Activated CD4-positive, alpha-beta T cell treated with anti-CD3 and anti-CD28 coated beads for 36 hours (primary cell): ENCODE measurements at places on chromosomes 11 and 22. TPM values are rescaled to one million over a fixed set of nuclear protein-coding genes. Genes with fewer than 3 reads are reported as not detected.

The OR9I1 gene
- not detected for total RNA-seq

DNA sequence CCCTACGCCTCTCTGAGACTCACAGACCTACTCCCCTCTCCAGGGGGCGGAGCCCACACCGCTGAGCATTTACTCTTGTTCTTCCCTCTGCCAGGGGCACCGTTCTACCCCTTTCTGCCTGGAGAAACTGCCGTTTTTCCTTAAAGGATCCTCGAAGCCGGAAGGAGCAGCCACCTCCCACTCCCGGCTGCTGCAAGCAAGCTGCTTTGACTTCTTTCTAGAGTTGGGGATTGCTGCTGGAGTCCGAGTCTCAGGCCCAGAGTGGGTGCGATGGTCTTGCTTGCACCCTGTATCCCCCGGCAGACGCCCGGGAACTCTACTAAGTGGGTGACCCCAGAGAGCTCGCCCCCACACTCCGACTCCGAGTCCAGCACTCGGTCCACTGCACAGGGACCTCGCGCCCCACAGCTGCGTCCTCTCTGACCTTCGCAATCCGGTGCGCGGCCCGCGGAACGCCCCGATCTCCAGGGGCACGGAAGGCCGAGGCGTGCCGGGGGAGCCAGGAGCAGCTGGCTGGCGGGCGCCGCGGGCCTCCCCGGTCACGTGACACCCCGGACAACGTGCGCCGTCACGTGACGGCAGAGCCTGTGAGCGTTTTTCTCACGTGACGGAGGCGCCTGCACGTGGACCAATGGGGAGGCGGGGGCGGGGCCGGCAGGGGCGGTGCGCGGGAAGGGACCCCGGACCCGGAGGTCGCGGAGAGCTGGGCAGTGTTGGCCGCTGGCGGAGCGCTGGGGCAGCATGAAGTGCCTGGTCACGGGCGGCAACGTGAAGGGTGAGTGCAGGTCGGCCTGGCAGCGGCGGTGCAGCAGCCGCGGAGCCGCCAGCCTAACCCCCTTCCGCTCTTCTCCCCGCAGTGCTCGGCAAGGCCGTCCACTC, at the start of gene RAD9A:
RAD9A (plus strand) TSS at position 683 of the 879 bp plus-strand sequence; CDS start at position 742, 59 bp downstream.
- peak within 1 kb of the TSS; percentile 89 for H3K4me3 ChIP-seq
- no peaks in the 10 kb centered on the region for H3K27me3 ChIP-seq
- DNase-seq: peak; percentile 97
- H3K27ac ChIP-seq: peak within 1 kb of the TSS; percentile 80
- peaks cover 34% of the 10 kb centered on the region for H3K4me1 ChIP-seq

- no peaks in the 10 kb centered on the region for H3K27me3 ChIP-seq
- DNase-seq: no peak
- no peak overlapping the region for H3K4me3 ChIP-seq
- H3K36me3 ChIP-seq: peaks cover 42% of the 10 kb centered on the region
- no peak overlapping the region for H3K27ac ChIP-seq
Observed at GRCh38 chr11:65630215-65630614, 7.7 kb upstream of the SIPA1 start.

The TEX12 gene
- total RNA-seq: 0.34 TPM

DNA sequence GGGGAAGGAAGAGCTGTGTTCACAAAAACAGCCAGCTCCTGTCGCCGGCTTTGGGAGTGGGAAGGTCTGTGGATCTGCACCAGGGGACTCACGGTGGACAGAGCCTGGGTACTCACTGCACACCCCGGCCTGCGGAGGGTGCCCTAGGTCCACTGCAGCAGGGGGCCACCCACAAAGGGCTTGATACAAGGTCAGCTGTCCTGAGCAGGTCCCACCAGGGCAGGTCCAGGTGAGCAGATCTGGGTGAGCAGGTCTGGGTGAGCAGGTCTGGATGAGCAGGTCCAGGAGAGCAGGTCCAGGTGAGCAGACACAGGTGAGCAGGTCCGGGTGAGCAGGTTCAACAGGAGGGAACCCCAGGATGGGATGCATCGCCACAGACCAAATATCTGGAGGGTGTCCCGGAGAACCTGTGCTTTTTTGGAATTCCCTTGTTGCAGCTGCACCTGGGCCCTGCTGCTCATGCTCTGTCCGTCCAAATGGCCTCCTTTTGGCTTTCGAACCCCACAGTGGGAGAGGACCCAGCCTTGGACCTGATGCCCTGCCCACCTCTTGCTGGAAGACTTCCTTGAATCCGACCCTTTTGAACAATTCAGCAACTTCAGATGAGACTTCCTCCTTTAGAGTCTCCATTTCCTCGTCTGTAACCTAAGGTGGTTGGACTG, 485.3 kb downstream of the TBC1D22A start:
- DNase-seq: no peak
- no peak overlapping the region for H3K4me3 ChIP-seq
- H3K27me3 ChIP-seq: peaks cover 18% of the 10 kb centered on the region
- H3K4me1 ChIP-seq: no peaks in the 10 kb centered on the region
- H3K27ac ChIP-seq: no peak overlapping the region

The PANX3 gene
- total RNA-seq: not detected

DNA sequence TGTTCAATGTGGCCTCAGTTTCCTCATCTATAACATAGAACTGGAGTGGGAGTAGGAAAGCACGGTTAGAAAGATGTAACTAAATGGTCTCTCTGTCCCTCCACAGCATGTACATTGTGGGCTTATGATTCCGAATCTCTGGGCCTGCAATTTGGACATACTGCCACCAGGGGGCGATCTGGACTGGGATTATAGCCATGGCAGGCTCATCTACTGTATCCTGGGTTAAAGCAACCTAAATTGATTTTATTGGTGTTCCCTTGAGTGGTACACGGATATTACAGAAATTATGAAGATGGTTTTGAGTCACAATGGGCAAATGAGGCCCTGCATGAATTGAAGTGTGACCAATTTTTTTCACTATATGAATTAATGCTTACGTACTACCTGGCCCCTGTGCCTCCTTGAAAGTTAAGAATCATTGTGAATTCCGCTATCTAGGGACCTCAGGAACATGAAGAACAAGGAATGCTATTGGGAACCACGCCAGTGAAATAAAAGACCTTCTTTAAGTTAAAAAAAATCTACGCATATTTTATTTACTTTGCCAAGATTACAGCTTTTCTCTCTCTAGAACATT, 32.9 kb downstream of the TST start:
- peaks cover 6% of the 10 kb centered on the region for H3K4me1 ChIP-seq
- no peak overlapping the region for H3K27ac ChIP-seq
- H3K36me3 ChIP-seq: peaks cover 9% of the 10 kb centered on the region
- peaks cover 24% of the 10 kb centered on the region for H3K27me3 ChIP-seq
- peak; percentile 81 for DNase-seq

- no peak overlapping the region for H3K4me3 ChIP-seq
- H3K27me3 ChIP-seq: no peaks in the 10 kb centered on the region
- no peak overlapping the region for H3K27ac ChIP-seq
- H3K36me3 ChIP-seq: no peaks in the 10 kb centered on the region
Observed at GRCh38 chr22:17043521-17043920, 35.5 kb upstream of the GAB4 start.

DNA sequence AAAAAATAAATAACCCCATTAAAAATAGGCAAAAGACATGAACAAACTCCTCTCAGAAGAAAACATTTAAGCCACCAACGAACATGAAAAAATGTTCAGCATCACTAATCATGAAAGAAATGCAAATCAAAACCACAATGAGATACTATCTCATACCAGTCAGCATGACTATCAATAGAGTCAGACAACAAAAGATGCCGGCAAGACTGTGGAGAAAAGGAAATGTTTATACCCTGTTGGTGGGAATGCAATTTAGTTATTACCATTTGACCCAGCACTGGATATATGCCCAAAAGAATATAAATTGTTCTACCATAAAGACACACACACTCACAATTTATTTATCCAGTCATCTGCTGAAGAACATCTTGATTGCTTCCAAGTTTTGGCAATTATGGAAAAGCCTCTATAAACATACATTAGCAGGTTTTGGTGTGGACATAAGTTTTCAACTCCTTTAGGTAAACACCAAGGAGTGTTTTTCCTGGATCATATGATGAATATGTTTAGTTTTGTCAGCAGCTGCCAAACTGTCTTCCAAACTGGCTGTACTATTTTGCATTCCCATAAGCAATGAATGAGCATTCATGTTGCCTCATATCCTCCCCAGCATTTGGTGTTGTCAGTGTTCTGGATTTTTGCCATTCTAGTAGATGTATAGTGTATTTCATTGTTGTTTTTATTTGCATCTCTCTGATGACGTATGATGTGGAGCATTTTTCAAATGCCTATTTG, 28.0 kb downstream of the OR8D1 start:
- no peaks in the 10 kb centered on the region for H3K27me3 ChIP-seq
- no peaks in the 10 kb centered on the region for H3K36me3 ChIP-seq
- no peak for DNase-seq
- H3K4me3 ChIP-seq: no peak overlapping the region
- no peaks in the 10 kb centered on the region for H3K4me1 ChIP-seq
- H3K27ac ChIP-seq: no peak overlapping the region

- no peak overlapping the region for H3K4me3 ChIP-seq
- H3K27me3 ChIP-seq: peaks cover 54% of the 10 kb centered on the region
- H3K4me1 ChIP-seq: peaks cover 17% of the 10 kb centered on the region
- H3K36me3 ChIP-seq: no peaks in the 10 kb centered on the region
- H3K27ac ChIP-seq: no peak overlapping the region
- no peak for DNase-seq
Observed at GRCh38 chr11:2137202-2138067, 1.8 kb downstream of the IGF2 start.

GRCh38 chr22:44030702-44031082, 6.6 kb downstream of the PARVB start:
- H3K27me3 ChIP-seq: peaks cover 3% of the 10 kb centered on the region
- no peaks in the 10 kb centered on the region for H3K36me3 ChIP-seq
- no peak for DNase-seq
- no peak overlapping the region for H3K4me3 ChIP-seq
- no peak overlapping the region for H3K27ac ChIP-seq

The TESMIN gene
- total RNA-seq: 2.9 TPM

The GRK3 gene
- 9.2 TPM for total RNA-seq

- no peaks in the 10 kb centered on the region for H3K36me3 ChIP-seq
- no peak overlapping the region for H3K4me3 ChIP-seq
Observed at GRCh38 chr11:116424615-116425261, 348.0 kb downstream of the BUD13 start.

The POU2AF1 gene
- 10.0 TPM for total RNA-seq

The TMEM86A gene
- total RNA-seq: 0.26 TPM

The APOBEC3F gene
- 24.5 TPM for total RNA-seq

The SLC25A45 gene
- 13.2 TPM for total RNA-seq

- peaks cover 31% of the 10 kb centered on the region for H3K4me1 ChIP-seq
- no peak overlapping the region for H3K27ac ChIP-seq
- H3K36me3 ChIP-seq: peaks cover 3% of the 10 kb centered on the region
- peaks cover 45% of the 10 kb centered on the region for H3K27me3 ChIP-seq
Observed at GRCh38 chr11:120338107-120338933, 2.1 kb downstream of the ARHGEF12 start.

The LRRC56 gene
- total RNA-seq: 0.96 TPM

The CNTN5 gene
- total RNA-seq: not detected

DNA sequence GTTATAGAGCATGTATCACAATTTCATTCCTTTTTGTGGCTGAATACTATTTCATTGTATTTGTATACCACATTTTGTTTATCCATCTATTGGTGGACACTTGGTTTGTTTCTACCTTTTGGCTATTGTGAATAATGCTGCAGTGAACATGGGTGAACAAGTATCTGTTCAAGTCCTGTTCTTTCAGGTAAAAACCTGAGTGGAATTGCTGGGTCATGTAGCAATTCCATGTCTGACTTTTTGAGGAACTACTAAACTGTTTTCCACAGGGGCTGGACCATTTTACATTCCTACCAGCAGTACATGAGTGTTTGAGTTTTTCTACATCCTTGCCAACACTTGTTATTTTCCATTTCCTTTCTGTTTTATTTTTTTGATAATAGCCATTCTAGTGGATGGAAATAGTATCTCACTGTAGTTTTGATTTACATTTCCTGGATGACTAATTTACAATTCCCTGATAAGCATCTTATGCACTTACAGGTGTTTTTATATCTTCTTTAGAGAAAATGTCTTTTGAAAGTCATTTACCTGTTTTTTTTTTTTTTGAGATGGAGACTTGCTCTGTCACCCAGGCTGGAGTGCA, 12.2 kb downstream of the CABIN1 start:
- no peaks in the 10 kb centered on the region for H3K27me3 ChIP-seq
- peak overlapping the region; percentile 74 for H3K27ac ChIP-seq
- H3K36me3 ChIP-seq: peaks cover 43% of the 10 kb centered on the region
- DNase-seq: no peak

GRCh38 chr22:30514252-30514651, 8.8 kb upstream of the SEC14L4 start:
- H3K27me3 ChIP-seq: no peaks in the 10 kb centered on the region
- no peak overlapping the region for H3K4me3 ChIP-seq
- no peak for DNase-seq
- H3K27ac ChIP-seq: no peak overlapping the region
- H3K4me1 ChIP-seq: no peaks in the 10 kb centered on the region

DNA sequence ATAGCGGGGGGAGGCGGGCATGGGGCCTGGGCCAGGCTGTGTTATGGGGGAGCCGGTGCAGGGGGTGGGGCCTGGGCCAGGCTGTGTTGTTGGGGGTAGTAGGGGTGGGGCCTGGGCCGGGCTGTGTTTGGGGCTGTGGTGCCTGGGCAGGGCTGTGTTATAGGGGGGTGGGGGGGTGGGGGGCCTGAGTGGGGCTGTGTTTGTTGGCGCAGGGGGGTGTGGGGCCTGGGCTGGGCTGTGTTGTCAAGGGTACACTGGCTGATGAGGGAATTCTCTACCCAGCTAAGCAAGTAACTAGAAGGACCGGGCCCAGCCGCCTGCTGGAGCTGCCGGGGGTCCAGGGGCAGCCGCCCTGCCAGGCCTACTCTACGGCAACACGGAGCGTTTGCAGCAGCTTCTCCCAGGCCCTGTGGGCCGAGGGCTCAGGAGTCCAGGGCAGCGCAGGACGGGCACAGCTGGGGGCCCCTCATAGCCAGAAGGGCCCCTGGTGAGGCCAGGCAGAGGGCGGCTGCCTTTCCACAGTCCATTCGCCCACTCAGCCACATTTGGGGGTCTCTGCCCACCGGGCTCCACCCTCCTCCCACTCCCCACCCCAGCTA, 10.1 kb upstream of the PIM3 start:
- peaks cover 7% of the 10 kb centered on the region for H3K4me1 ChIP-seq
- no peak overlapping the region for H3K4me3 ChIP-seq
- no peak overlapping the region for H3K27ac ChIP-seq
- no peaks in the 10 kb centered on the region for H3K27me3 ChIP-seq

The IZUMO1R gene
- not detected for total RNA-seq

The BRMS1 gene
- 29.2 TPM for total RNA-seq

- no peak for DNase-seq
- H3K27ac ChIP-seq: no peak overlapping the region
- H3K36me3 ChIP-seq: no peaks in the 10 kb centered on the region
- H3K27me3 ChIP-seq: peaks cover 12% of the 10 kb centered on the region
- no peak overlapping the region for H3K4me3 ChIP-seq
- H3K4me1 ChIP-seq: no peaks in the 10 kb centered on the region
Observed at GRCh38 chr11:32184723-32185376, 94.0 kb downstream of the RCN1 start.

The TECTA gene
- 0.21 TPM for total RNA-seq

GRCh38 chr11:63635762-63636465, 21.7 kb upstream of the PLAAT3 start:
- peaks cover 28% of the 10 kb centered on the region for H3K36me3 ChIP-seq
- no peaks in the 10 kb centered on the region for H3K27me3 ChIP-seq
- H3K4me3 ChIP-seq: no peak overlapping the region
- peak; percentile 79 for DNase-seq
- peaks cover 12% of the 10 kb centered on the region for H3K4me1 ChIP-seq

GRCh38 chr11:100396266-100396665, 290.8 kb upstream of the ARHGAP42 start:
- no peaks in the 10 kb centered on the region for H3K36me3 ChIP-seq
- H3K4me3 ChIP-seq: no peak overlapping the region
- no peak for DNase-seq
- no peaks in the 10 kb centered on the region for H3K27me3 ChIP-seq
